Activated CD4-positive, alpha-beta T cell treated with anti-CD3 and anti-CD28 coated beads for 36 hours (primary cell): ENCODE measurements at places on chromosomes 13 and 19. TPM values are rescaled to one million over a fixed set of nuclear protein-coding genes. Genes with fewer than 3 reads are reported as not detected.

DNA sequence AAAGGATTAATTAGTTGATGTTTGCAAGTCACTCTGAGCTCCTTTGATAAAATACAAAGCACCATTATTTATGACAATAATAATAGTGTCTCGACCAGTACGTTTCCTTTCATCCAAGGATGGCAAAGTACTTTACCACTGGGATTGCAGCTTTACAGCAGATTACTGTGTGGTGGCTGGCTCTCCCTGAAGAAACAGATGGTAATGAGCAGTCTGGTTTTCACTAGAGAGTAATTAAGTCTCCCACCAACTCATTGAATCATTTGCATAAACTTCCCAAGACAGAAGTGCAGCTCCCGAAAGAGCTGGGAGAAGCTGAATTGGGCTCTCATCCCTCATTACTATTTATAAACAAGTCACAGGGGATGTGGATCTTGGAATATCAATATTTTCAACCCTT, 48.7 kb downstream of the KLF5 start:
- DNase-seq, result no peak
- H3K4me3 ChIP-seq, result no peak overlapping the region
- H3K27ac ChIP-seq, result no peak overlapping the region
- H3K36me3 ChIP-seq, result no peaks in the 10 kb centered on the region
- H3K4me1 ChIP-seq, result peaks cover under 1% of the 10 kb centered on the region

DNA sequence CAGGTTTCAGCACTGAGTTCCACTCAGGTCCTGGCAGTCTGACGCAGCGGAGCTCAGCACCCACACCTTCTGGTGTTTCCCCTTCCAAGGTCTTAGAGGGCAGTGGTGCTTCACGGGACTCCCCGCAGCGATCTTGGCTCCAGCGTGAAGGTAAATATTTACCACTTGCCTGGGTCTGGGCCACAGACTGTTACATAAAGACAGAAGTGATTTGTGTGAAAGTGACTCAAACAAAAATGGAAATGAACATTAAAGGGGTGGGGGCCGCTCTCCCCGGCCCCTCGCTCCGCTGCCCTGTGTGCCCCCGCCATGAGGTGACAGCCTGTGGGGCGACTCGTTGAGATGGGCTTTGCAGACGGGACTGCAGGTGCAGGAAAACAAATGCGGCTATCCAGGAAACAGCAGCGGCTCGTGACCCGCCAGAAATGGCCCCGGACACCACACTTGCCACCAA, 55.0 kb downstream of the GGACT start:
- no peak overlapping the region for H3K4me3 ChIP-seq
- no peak overlapping the region for H3K27ac ChIP-seq
- H3K27me3 ChIP-seq, result no peaks in the 10 kb centered on the region
- peaks cover 15% of the 10 kb centered on the region for H3K4me1 ChIP-seq

GRCh38 chr19:23882493-23882892, 32.2 kb upstream of the ZNF726 start:
- no peak overlapping the region for H3K4me3 ChIP-seq
- no peak for DNase-seq
- no peaks in the 10 kb centered on the region for H3K4me1 ChIP-seq
- H3K27ac ChIP-seq, result no peak overlapping the region
- peaks cover 1% of the 10 kb centered on the region for H3K36me3 ChIP-seq

GRCh38 chr13:41502673-41503072, 45.3 kb downstream of the RGCC start:
- DNase-seq, result peak; percentile 27
- H3K27me3 ChIP-seq, result no peaks in the 10 kb centered on the region
- peaks cover 57% of the 10 kb centered on the region for H3K4me1 ChIP-seq
- H3K27ac ChIP-seq, result peak overlapping the region; percentile 56

- peaks cover 51% of the 10 kb centered on the region for H3K27me3 ChIP-seq
- no peaks in the 10 kb centered on the region for H3K36me3 ChIP-seq
- peak; percentile 54 for DNase-seq
- H3K4me3 ChIP-seq, result no peak overlapping the region
- H3K4me1 ChIP-seq, result no peaks in the 10 kb centered on the region
These were observed 9.8 kb upstream of the LGALS16 start for GRCh38 chr19:39645800-39646411.

SIGLEC9 gene
- 0.37 TPM for total RNA-seq

DNA sequence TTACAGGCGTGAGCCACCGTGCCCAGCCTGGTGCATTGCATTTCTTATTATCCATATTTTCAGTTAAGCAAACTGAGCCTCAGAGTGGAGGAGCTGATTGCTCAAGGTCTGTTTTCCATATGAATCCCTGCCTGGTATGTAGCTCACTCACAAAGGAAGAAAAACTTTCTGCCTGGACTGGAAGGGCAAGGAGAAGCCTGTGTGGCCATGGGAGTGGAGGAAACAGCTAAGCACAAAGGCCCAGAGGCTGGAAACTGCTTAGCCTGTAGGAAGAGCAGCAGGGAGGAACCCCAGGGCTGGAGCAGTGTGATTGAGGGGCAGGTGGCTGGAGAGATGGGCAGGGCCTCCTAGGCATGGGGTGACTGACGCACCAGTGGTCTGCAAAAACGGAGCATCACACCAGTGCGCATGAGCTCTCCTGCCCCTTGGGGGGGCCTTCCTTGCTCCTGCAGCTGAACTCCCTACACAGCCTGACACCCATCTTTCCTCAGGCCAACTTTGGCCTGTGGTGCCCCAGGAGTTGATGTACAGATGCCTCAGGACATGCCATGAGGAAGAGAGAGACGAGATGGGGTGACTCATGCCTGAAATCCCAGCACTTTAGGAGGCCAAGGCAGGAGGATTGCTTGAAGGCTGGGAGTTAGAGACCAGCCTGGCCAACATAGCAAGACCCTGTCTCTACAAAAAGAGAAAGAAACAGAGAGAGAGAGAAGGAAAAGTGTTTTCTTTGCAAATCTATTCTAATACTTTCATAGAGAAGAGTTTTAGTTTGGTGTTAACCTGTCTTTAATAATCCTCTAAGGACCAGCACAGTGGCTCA, 2.8 kb upstream of the HNRNPM start:
- H3K4me3 ChIP-seq, result no peak overlapping the region
- DNase-seq, result no peak
- peaks cover 17% of the 10 kb centered on the region for H3K36me3 ChIP-seq
- peaks cover 17% of the 10 kb centered on the region for H3K4me1 ChIP-seq

- no peak overlapping the region for H3K27ac ChIP-seq
- no peak overlapping the region for H3K4me3 ChIP-seq
- peaks cover 61% of the 10 kb centered on the region for H3K36me3 ChIP-seq
- no peaks in the 10 kb centered on the region for H3K4me1 ChIP-seq
- no peaks in the 10 kb centered on the region for H3K27me3 ChIP-seq
These were observed 196.7 kb downstream of the TBC1D4 start for GRCh38 chr13:75285310-75285709.
